Kidney epithelial cell (primary cell): ENCODE measurements at places on chromosomes 7 and 10. TPM values are rescaled to one million over a fixed set of nuclear protein-coding genes. Genes with fewer than 3 reads are reported as not detected.

Gene CLDN4
- 892 and 990 TPM in 2 replicates for total RNA-seq

Gene DOCK4
- 16.8 and 24.0 TPM in 2 replicates for total RNA-seq

GRCh38 chr10:44965651-44966097 is 6.1 kb downstream of the RASSF4 start:
- DNase-seq: no peak

- no peak for DNase-seq
Measured at GRCh38 chr10:5591336-5591824, 66.6 kb downstream of the CALML3 start.

DNA sequence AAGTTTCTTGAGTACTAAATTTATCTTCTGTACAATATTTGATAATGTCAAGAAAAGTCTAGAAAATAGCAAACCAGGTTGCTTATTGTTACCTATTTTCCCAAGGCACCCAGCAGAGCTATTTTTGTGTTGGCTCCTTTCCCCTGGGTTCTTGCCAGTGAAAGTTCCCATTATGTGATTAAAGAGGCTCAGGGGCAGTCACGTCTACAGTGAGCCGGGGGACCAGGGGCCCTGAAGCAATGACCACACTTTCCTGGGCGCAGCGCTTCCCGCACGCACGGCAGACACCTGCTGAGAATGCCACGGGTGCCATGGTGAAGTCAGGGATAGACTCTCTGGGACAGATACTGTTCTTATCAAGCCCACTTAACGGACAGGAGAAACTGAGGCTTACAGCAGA is 10.4 kb upstream of the CNPY1 start:
- no peak for DNase-seq

- no peak for DNase-seq
Measured at GRCh38 chr10:35857860-35858259, 215.8 kb upstream of the FZD8 start.

DNA sequence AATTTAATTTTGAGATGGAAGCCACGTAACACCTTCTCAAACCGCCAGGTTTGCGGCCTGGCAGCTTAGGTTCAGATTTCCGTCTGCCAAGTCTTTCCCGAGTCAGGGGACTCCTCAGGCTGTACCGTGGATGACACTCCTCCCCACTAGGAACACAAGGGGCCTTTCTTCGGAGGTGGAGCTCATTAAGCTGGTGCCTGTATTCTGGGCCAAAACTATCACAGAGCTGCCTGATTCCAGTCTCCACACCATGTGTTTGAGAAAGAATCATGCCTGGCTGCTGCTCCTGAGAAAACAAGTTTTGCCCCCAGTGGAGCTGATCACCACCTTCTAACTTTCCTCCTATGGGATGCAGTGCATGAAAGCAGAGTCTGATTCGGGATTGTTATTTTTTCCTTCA is 44.8 kb downstream of the TMEM209 start:
- no peak for DNase-seq

DNA sequence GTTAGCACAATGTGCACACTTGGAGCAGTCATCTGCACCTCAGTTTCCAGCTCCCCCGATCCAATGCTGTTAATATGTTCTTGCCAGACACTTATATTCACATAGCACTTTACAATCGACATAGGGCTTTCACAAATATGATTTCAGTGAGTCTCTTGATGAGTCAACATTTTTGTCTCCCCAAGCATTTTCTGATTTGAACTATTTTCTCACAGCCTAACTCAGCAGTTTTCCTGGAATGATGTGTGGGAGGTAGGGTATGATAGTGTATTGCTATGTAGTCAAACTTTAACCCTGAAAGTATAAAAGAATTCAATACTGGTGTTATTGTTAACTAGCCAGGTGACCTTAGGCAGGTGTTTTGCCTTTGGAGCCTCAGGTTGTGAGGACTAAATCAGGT is 82.5 kb upstream of the LRGUK start:
- no peak for DNase-seq

DNA sequence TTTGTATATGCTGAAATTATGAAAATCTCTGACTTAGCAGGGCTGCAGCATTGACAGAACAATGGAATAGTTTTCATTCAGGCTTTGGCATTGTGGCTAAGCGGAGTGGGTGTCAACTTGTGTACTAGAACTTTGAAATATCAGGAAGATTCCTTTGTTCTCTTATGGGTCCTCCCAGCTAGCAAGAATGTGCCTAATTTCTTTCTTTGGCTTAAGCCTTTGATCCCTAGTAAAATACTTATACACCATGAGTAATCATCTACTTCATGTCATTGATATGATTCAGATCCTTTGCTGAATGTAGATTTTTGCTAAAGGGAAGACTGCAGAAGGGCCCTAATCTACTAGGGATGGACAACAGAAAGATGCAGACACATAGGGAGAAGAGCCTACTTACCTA is 6.2 kb downstream of the AVL9 start:
- DNase-seq: no peak
